ENCODE measurements at places on chromosomes 16 and 17.

- no peak for DNase-seq
Observed at GRCh38 chr17:48126532-48126850, 18.9 kb downstream of the SNX11 start.

DNA sequence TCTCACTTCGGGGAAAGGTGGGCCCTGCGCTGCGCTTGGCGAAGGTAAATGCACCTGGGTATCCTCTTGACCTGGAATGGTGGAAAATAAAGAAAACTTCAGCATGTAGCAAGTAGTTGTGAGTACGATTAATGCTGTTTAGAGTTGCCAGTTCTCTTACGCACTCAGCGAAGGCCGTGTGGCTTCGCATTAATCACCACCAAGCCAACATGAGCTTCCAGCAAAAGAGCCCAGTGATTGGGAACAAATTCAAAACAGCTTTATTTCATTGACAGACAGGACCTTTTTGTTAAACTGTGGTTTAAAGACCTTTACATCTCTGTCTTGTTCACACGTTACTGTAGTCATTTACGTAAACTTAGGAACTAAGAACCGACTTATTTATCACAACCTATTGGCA lies 531.4 kb downstream of the MAF start:
- DNase-seq = no peak

GRCh38 chr17:705863-706262 lies 8.8 kb downstream of the VPS53 start:
- DNase-seq = no peak

DNA sequence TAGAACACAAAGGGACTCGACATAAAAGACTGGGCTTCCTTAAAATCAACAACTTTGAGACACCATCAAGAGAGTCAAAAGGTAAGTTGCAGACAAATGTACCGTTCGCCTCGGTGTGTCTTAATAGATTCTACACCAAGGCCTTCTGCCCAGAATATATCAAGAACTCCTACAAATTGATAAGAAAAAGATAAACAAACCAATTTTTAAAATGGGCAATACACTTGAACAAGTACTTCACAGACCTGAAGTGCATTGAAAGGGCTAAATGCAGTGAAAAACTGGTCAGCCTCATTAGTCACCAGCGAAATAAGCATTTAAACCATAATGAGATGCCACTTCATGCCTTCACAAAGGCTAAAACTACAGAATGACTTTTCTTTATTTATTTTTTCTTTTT lies 20.4 kb upstream of the BAHCC1 start:
- no peak for DNase-seq

GRCh38 chr17:41466988-41467387 lies at the start of gene KRT32:
Gene KRT32, minus strand, starts transcription at chr17:41467386. Its CDS starts 61 bp downstream, at chr17:41467325.
- no peak for DNase-seq

DNA sequence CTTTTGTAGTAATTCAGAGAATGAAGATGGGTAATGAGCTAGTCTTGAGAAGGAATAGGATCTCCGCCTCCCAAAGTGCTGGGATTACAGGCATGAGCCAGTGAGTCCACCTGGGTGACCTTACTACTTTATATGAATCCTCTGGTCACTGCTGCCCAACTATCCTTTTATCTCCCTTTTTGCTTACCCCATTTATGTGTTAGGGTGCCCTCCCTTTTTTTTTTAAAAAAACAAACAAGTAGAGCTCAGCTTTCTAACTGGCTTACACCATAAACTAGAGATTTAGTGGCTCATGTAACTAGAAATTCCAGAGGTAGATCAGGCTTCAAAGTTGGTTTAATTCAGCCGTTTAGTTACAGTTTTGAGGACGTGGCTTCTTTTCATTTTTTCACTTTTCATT lies 15.6 kb downstream of the USP10 start:
- DNase-seq = no peak

- DNase-seq = peak; percentile 85
Observed at GRCh38 chr16:11913425-11914079, 2.2 kb downstream of the GSPT1 start.

- DNase-seq = peak; percentile 43
Observed at GRCh38 chr17:74190154-74190553, 13.3 kb upstream of the RPL38 start.

DNA sequence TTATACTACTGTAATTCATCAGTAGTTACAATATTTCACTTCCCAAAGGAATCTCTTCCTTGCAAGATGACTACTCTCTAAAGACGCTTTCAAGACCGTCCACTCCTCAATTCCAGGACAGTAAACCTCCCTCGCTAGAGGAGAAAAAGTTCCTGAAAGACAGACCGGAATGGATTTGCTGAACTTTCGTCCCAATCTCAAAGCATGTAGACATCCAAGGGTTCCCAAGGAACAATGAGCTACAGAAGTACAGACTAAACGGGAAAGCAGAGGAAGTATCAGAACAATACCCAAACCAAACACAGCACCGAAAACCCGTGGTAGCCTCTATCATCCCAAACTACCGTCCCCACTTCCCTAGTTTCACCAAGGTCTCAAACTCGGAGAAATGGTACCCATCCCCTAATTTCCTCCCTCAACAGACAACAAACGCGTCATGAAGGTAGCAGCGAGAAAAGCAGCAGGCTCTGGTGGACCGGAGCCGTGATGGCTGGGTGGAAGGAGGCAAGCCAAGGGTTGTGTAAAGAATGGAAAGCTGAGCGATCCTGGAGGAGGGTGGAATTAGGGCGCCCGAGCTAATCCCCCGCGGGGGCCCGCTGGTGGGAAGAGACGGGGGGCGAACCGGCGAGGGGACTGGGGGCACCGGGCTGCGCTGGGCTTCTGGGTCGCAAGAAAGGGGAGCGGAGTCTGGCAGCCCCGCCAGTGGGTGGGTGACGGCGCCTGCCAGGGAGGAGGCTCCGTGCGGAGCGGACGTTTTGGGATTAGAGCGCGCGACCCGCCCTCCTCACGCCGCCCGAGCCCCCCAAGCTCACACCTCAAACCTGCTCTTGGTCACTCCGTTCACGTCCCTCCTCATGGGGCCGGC lies 647 bp downstream of the FBXL20 start:
- DNase-seq = no peak

DNA sequence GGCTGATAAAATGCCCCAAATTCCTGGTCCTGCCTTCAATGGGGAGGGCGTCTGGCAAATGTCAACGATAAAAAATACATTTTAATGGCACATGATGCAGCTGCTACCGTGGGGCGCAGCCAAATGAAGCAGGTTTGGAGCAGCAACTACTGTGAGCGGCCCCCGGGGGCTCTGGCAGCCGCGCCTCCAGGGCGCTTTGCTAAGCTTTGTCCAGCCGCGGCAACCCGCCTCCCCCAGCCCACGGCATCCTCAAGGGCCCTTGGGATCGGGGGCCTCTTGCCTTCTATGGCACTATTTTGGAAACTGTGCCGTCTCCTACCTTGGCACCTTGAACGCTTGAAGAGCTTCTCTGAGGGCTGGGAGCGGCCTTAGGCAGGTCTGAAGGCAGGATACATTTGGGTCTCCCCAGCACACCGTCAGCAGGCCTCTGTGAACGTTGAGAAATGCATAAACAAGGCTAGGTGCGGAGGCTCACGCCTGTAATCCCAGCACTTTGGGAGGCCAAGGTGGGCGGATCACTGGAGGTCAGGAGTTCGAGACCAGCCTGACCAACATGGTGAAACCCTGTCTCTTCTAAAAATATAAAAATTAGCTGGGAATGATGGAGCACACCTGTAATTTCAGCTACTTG lies 25.1 kb downstream of the TBX4 start:
- DNase-seq = no peak

GRCh38 chr16:12511708-12512107 lies 292.0 kb downstream of the CPPED1 start:
- DNase-seq = no peak

DNA sequence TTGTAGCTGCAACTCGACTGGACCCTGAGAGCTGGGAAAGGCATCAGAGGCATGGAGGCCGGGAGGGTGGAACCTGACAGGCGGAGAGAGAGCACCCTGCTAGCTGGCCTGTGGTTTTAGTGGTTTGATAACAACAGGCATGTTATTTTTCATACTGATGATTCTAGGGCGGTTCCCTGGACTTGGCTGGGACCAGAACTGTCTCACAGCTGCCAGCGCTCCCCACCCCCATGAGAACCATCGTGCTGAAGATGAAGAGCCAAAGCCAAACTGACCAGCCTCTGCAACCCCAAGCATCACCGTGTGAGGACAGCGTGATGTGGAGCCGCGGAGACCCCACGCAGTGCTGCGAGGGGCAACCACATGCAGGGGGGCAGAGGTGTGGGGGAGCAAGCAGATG lies 28.5 kb downstream of the MXRA7 start:
- DNase-seq = no peak

GRCh38 chr16:47058295-47059086 lies 85.0 kb upstream of the DNAJA2 start:
- no peak for DNase-seq

DNA sequence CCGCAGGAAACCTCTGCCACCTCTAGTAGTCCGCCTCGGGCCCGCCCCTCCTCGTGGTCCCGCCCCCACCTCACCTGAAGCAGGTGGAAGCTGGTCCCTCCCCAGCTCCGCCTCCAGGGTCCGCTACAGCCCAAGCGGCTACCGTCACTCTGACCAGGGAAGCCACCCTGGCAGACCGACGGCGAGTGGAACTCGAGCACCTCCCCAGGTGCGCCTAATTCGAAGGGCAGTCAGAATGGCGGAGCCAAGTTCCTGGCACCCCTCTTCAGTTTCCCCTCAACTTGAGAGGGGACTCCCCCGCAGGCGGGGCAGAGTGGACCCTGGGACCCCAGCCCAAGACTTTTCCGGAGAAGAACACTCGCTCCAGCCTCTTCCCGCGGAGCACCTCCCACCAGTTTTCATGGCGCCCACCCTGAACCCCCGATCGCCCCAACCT lies 507 bp downstream of the FHOD1 start:
- no peak for DNase-seq

DNA sequence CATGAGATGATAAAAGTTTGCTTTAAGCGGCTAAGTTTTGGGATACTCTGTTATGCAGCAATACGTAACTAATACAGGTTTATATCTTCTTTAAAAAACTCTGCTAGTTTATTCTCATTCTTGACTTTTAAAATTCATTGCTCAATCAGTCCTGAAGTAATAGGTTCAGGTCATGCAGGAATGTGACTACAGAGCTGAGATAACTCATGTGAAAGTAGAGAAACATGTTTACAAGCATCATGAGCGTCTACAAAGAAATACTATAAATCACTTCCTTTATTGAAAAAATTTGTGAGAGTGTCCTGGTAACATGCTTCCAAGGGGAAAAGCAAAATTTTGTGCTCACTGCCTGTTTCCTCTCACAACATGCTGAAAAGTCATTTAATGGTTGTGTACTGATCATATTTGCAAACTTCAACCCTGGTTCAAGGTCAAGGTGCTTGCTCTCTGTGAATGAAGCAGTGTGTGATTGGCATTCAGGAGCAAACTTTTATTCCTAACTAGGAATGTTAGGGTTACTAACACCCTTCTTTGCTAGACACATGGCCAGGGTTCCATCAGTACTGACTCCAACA lies 12.5 kb upstream of the TMIGD1 start:
- DNase-seq = no peak

- no peak for DNase-seq
Observed at GRCh38 chr16:55499951-55500529, 8.8 kb upstream of the LPCAT2 start.

DNA sequence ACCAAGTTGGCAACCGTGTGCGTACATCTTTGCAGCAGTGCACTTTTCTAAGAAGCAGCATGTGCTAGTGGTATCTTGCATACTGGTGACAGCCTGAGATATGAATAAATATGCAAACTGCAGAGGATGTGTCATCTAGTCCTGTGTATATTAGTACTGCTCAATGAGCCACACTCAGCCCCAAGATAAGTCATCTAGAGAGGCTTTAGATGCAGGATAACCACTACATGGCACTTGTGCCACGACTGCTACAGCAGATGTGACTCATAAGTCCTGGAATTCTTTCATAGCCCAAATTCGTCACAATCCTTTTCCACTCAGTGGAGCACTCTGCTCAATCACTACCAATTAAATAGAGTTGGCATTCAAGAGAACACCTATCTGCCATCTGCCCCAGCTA lies 171.5 kb downstream of the AXIN2 start:
- DNase-seq = no peak

DNA sequence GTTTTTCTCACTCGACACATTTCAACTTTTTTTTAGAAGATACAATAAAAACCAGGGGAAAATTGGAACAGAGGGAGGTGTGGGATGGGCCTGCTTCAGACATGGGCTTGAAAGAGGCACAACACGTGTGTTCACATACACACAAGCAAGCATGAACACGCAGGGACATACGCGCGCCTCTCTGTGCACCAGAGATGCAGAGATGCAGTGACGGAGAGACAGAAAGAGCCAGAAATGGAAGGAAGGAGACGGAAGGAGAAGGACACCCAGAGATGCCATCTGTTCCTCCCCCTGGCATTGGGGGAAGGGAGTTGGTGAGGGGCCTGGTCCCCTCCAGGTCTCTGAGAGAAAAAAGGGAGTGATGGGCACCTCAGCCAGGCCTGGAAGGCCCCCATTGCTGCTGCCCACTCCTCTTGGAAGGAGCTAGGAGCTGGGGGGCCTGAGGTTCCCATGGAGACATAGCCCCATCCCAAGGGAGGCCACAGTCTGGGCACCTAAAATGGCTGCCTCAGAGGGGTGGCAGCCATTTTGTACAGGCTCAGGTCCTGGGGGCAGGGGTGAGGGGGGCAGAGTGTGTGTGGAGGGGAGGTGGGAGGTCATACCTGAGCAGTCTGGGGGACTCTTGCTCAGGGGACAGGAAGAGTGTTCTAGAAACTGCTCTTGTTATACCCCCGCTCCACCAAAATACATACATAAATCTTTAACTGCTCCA lies 3.8 kb upstream of the NEUROD2 start:
- DNase-seq = no peak

All from natural killer cell (primary cell).